ENCODE measurements at places on chromosomes 5 and 9.

DNA sequence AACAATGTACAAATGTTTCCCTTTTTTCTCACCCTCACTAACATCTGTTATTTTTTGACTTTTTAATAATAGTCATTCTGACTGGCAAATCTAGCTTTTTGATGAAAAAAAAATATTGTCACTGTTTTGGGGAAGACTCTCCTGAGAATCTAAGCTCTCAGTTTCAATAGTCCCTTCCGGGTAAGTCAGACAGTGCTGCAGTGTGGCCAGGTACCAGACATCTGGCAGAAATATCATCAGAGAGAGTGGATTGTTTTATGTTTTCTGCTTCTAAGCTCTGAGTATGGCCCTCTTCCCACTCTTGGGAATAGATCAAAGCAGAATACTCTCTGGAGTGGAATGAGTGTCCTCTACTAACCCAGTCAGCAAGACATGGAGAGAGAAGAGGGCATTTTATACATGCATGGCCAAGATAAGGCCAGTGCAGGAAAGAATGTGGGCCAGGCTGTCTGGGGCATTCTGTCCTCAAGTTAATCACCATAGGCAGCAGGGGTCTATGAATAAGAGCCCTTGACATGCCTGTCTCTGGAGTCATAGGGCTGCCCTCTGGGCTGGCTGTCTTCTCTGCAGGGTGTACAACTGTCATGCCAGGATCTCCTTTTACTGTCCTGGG lies 38.5 kb upstream of the OR2S2 start:
- no peak for DNase-seq

- no peak for DNase-seq
Observed at GRCh38 chr5:66972004-66972403, 224.6 kb downstream of the CD180 start.

DNA sequence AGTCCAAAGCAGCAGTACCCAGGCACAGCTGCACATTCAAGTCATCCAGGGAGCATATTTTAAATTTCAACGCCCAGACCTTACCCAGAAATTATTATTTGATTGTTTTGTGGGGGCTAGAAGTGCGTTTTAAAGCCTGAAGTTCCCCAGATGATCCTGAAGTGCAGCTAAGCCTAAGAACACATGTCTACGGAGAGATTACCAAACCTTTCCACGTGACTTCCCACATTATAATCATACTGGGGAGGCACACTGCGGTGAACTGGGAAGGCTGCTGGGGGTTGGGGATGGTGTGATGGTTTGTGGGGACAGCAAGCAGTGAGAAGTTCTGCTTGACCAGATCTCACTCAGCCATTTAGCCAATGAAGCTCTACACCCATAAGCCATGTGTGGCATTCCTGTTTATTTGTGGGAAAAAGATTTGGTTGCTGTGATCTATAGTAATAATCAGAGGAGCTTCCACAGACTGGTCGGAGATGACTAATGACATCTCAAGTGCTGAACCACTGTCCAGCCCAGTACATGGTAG lies 93.4 kb upstream of the CDH6 start:
- DNase-seq = no peak

DNA sequence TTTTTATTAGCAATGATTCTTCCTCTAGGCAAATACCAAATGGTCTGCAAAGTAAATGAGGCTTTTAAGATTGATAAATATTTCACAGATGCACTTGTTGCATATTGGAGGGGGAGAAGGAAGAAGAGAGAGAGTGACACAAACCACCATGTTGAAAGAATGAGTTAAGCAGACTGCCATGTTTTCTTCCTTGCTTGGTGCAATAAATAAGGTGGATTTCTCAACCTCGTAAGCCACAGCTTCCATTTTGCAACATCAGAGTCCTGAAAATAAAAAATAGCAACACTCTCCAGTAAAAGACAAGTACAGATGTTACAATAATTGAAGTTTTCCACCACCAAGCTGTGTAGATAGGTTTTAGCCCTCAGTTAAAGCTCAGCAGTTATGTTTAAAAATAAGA lies 202.9 kb downstream of the SGCD start:
- DNase-seq = no peak

DNA sequence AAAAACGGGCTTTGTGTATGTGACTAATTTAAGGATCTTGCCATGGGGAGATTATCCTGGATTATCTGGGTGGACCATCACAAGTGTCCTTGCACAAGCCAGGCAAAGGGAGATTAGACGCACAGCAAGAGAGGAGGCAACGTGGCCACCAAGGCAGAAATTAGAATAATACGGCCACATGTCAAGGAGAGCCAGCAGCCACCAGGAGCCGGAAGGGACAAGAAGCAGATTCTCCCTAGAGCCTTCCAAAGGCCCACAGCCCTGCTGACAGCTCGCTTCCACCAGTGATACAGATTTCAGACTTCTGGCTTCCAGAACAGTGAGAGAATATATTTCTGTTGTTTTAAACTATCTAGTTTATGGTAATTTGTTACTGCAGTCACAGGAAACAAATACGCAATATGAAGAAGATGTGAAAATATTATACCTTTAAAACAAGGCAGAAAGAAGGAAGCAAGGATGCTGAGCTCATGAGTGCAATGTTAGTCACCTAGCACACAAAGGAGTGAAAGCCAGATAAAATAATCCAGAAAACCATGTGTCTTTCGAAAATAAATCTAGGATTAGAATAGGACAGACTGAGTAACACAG lies 28.7 kb upstream of the F2RL1 start:
- DNase-seq = no peak

DNA sequence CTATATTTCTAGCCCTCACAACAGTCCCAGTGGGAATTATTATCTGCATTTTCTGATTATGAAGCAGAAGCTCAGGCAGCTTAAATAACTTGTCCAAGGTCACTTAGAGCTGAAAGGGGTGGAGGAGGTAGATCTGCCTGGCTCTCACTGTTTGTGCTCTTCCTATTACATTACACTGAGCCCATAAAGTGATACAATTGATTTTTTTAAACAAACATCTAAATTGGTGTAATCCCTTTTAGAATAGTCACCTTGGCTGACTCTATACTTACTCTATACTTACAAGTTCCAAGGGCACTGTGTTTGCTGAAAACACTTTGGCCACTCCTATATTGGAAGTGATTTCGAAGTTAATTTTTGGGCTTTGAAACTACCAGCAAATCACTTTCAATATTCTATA lies 144.7 kb downstream of the APBA1 start:
- DNase-seq = no peak

DNA sequence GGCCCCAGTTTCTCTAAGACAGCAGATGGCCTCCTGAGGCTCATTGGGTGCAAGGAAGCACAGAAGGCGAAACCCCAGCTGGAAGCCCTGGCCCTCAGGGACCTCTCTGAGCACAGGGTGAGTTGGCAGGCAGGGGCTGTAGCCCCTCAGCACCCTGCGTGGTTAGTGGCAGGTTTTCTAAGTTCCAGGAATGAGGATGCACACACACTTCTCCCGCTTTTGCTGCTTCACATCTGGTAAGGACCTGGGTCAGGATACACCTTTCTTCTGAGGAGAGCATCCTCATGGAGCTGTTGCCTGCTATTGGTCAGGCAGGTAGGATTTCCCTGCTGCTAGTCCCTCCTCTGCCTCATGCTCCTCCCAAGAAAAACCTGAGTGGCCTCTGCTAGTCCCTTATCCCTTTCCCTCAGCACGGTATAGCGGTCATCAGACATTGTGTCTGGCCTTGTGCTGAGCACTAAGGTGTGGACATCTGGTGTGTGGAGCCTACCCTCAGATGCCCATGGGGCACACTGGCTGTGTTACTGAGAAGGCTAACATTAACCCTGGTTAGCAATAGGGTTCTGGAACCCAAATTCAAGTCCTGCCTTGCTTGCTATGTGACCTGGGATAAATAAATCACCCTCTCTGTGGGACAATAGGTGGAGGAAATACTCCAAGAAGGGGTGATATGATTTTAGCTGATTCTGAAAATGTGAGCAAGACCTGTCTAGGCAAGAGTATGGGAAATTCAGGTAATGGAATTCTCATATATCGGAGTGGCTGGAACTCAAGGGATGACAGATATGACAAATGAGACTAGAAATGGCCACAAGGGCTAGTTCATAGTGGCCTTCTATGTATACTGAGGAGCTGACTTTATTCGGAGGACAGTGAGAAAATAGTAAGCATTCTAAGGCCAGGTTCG lies 1.6 kb downstream of the SLC22A4 start:
- no peak for DNase-seq

All from esophagus squamous epithelium (tissue), 5 donors.